Gastroesophageal sphincter (tissue), 4 donors: ENCODE measurements at places on chromosomes 2 and 18. TPM values are rescaled to one million over a fixed set of nuclear protein-coding genes. Genes with fewer than 3 reads are reported as not detected.

Gene ZNF519
- total RNA-seq: 5.9 TPM

Gene KCNK3
- total RNA-seq: 13.9 TPM

Gene UNC50
- total RNA-seq: 55.7 TPM

Gene CRYGD
- total RNA-seq: not detected

Gene CYP26B1
- total RNA-seq: 4.0 TPM

Gene INHBB
- 4.2 TPM for total RNA-seq

Gene SEPTIN2
- total RNA-seq: 334 TPM

- ATAC-seq: peak; percentile 2
Measured at GRCh38 chr2:3377279-3377611, 373 bp downstream of the EIPR1 start.

DNA sequence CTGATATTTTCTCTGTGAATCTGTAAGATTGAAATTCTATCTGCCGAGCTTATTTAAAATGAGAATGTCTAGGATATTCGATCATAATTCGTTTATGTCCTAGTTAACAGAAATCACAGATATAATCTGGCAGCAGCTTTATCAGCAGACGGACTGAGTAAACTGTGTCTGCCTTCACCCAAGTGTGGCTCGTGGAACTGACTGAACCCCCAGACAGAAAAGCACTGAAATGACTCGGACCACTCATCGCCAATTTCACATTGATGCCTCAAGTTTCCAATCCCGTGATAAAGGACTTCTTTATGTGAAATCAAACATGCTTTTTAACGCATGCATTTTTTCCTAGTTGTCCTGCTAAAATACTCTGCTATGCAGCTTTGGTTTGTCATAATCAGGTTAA lies 15.9 kb downstream of the TNFRSF11A start:
- ATAC-seq: no peak

DNA sequence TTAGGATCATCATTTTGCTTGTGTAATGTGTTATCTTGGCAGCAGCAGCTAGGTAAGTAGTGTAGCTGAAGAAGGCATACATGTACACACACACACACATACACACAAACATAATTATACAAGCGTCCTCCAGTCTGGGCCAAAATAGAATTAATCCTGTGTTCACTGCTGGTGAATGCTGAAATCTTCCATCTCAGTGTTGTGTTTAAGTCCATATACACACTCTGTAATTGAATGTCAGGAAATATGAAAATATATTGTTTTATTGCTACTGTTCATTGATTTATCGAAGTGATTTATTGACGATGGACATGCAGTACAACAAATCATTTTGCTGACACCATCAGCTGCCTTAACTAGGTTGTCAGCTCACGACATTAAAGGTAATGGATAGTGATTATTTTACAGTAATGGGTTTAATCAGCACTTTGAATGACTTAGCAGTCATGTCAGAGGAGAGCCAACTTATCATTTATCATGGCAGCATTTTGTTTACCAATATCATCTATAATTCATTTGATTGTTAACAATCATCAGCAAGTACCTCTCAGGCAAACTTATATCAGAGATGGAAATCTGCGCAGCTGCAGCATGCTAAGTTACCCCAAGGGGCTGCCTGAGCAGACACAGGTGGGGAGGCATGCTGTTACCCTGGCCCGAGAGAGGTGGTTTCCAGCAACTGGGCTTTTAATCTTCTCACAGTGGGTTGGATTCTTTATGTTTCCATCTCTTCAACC lies 83.7 kb upstream of the FSHR start:
- no peak for ATAC-seq

DNA sequence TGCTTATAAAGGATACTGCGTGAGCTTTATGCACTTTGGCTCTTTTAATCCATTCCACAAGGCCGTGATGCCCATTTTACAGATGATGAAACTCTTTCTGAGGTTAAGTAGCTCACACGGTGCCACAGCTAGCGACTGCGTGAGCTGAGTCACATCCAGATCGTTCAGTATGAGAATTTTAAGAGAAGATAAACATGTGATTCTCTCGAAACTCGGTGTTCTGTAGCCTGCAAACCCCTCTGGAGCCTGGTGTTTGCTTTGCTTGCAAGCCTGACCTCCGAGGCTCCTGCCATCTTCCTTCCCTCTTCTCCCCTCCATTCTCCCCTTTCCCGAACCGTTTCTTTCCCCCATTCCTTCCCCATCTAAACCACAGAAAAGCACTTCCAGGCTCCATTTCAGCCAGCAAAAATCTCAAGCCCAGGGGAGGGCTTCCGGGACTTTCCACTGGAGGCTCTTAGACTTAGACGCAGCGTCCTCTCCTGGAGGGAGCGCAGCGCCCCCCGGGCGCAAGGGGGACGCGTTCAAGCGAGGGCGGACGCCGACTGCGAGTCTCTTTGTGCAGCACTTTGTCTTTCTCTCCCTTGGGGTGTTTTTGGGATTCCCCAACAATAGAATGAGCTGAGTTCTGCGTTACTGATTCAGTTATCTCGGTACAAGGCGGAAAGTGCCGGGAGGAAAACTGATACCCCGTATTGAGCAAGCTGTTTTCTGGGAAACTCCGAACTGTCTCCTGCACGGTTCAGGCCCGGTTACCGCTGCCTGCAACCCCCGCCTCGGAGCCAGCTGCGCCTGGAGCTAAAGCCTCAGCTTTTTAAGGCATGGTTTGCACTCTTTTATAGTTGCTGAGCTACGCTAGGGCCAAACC lies 38.0 kb downstream of the CYP1B1 start:
- ATAC-seq: peak; percentile 74

DNA sequence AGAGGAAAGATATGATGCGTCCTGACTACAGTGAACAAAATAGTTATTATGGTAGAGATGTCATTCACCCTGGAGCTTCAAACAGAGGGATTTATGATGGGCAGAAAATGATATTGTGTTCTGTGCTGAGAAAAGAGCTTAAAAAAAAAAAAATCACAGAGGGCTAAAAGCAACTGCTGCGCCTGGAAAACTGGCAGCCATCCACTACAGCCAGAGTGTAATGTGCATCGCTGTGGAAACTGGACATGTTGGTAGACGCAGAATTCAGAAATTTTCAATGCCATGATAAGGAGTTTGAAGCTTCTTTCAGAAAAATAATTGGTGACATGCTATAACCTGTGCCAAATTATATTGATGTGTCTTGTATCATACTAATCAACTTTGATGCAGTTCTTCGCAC lies 122.9 kb upstream of the SOX11 start:
- ATAC-seq: no peak

- no peak for ATAC-seq
Measured at GRCh38 chr2:203446071-203446481, 89.0 kb downstream of the RAPH1 start.

GRCh38 chr2:129744649-129745048 lies 234.8 kb upstream of the RAB6C start:
- no peak for ATAC-seq

DNA sequence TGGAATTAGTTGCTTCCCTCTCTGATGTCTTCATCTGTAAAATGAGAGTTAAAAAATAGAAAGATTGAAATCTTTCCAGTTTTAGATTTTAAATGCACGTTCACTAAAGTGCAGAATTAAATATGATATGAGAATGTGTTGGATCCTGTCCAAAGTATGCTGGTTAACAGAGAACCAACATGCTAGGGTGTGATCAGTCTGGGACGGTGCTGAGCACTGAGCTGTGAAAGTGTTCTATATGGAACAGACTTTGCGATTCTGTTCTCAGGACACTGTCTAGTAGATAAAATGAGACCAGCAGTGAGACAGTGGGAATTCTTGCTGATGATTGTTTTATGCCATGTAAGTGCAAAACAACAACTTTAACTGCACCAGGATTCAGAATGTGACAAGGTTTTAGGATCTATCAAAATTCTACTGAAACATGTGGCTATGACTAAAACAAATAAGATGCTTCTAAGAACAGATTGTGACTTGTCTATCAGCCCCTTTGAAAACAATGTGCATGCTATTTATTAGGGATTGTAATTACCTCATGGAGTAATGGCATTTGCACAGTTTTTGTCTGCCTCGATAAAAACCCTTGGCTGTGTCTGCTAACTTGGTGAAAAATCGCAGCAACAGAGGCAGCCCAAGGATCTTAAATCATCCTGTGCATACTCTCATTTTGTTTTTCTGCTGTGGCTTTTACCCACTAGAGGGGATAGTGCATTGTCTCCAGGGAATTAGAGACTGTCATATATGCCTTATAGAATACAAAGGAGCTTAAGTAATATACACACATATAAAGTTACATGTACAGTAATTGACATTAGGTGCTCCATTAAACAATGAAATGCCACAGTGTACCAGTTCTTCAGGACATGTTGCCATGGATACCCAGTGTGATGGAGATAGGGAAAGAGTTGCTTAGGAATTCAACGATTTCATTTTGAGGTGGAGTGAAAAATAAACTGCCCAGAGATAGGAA lies 55.1 kb downstream of the MAP3K20 start:
- no peak for ATAC-seq
